ENCODE measurements at places on chromosomes 7 and 10.

DNA sequence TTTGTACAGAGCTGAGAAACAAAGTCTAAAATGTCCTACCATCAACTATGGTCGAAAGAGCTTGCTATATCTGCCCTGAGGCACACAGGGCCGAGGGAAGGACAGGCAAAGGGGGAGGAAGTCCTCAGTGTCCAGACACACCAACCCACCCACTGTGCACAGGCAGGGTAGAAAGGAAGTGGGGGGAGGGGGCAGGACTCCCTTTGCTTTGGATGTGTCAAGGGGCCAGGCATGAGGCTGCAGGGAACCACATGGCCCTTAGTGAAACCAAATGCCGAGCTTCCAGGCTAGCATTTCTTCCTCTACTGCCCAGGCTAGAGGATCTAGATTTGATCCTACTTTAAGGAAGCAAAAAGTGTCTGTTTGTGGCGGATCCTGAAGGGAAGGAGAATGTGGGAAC is 28.6 kb downstream of the KCNH2 start:
- no peak for DNase-seq

- DNase-seq: no peak
Measured at GRCh38 chr10:71334221-71334791, 15.2 kb downstream of the SLC29A3 start.

DNA sequence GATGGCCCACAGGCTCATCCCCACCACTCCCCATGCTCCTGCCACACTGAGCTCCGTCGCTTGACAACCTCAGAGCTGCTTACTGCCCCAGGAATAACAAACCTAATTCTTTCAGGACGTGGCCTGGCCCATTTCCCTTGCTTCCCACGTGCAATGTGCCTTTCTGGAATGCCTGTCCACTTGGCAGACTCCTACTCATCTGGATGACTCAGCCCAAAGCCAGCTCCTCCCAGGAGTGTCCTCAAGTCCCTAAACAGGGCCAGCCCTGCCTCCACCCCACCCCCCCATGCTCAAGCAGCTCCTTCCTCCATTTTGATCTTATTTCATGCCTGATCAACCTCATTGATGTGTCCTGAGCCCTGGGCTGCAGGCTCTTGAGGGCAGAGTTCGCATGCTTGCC is 164.9 kb upstream of the RNF32 start:
- DNase-seq: no peak

DNA sequence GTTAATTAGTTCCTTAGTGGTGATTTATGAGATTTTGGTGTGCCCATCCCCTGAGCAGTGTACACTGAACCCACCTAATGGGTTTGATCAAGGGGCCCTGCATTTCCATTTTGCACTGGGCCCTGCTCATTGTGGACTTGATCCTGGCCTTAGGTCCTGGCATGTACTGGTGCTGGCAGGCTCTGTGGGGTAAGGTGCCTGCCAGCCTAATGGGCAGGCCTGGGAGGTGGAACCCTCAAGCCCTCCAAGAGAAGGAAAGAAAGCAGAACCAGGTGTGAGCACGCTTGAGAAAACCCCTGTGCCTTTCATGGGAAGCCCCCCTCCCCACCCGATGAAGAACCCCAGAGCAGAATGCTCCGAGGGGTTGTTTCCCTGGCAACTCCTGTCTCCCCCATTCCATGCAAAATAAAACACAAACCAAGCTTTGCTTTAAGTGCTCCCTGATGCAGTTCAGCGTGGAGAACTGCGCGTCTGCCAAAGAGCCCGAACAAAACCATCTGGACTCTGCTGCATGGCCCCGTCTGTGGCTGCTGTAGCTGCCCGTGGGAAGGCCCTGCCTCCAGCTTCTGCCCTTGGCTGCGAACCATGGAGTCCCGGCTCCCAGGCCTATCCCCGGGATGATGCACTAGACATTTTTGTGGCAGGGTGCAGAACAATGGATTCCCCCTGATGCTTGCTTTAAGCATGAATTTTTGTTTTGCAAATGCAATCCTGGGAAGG is 123.3 kb downstream of the PRPF18 start:
- no peak for DNase-seq

GRCh38 chr10:118966076-118966849 is 63.3 kb upstream of the NANOS1 start:
- no peak for DNase-seq

DNA sequence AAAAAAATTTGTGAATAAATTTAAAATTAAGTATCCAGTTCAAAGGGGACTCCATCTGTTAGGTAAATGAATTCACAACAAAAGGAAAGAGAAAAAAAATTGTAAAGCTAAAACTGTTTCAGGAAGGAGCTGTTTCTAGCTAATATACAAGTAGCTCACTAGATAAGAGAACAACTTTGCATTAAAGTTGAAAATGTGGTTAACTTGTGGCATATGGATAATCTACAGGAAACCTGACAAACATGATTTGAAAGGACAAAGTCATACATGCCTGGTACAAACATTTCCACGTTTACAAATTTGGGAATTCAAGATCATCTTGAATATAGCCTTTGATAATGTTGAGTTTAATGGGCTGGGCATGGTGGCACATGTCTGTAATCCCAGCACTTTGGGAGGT is 8.9 kb downstream of the NT5C3A start:
- DNase-seq: no peak

- DNase-seq: no peak
Measured at GRCh38 chr7:81383846-81384245, 386.0 kb downstream of the HGF start.

Measured in activated CD4-positive, alpha-beta T cell treated with anti-CD3 and anti-CD28 coated beads, Interleukin-2, amount 50 U/mL, for 24 hours (primary cell).